H9 (cell line): ENCODE measurements at places on chromosomes 6 and 20.
A peak's percentile ranks its signal among the peaks of the same experiment; 100 is the strongest.

GRCh38 chr6:24752917-24753492, 21.7 kb upstream of the GMNN start:
- no peak for DNase-seq
- no peak overlapping the region for H3K27ac ChIP-seq
- H3K27me3 ChIP-seq, result no peaks in the 10 kb centered on the region
- 0 out of 2 replicates have a peak, but pooled peaks cover 1% of the 10 kb centered on the region for H3K36me3 ChIP-seq
- no peak overlapping the region for H3K4me3 ChIP-seq

GRCh38 chr6:149863698-149864577, at the start of gene LRP11:
Gene LRP11, minus strand, starts transcription at chr6:149864359. Its CDS starts 339 bp downstream, at chr6:149864020.
- H3K27ac ChIP-seq, result no peak within 1 kb of the TSS
- peak; percentile 95 for DNase-seq
- no peaks in the 10 kb centered on the region; the same call in 2 of the 3 replicates for H3K36me3 ChIP-seq
- no peaks in the 10 kb centered on the region for H3K27me3 ChIP-seq
- H3K4me1 ChIP-seq, result peaks cover 2% of the 10 kb centered on the region; the same call in 1 of the 2 replicates
- H3K4me3 ChIP-seq, result peak within 1 kb of the TSS; percentile 86

- peaks cover 5% of the 10 kb centered on the region; the same call in 1 of the 2 replicates for H3K4me1 ChIP-seq
- no peak for DNase-seq
- H3K36me3 ChIP-seq, result no peaks in the 10 kb centered on the region; the same call in 1 of the 2 replicates
- H3K27ac ChIP-seq, result no peak overlapping the region
Measured at GRCh38 chr6:110512991-110513390, 36.6 kb upstream of the SLC22A16 start.

- no peaks in the 10 kb centered on the region for H3K4me1 ChIP-seq
- H3K36me3 ChIP-seq, result no peaks in the 10 kb centered on the region
- no peak overlapping the region for H3K27ac ChIP-seq
Measured at GRCh38 chr6:39388606-39389483, 66.3 kb upstream of the KCNK16 start.

DNA sequence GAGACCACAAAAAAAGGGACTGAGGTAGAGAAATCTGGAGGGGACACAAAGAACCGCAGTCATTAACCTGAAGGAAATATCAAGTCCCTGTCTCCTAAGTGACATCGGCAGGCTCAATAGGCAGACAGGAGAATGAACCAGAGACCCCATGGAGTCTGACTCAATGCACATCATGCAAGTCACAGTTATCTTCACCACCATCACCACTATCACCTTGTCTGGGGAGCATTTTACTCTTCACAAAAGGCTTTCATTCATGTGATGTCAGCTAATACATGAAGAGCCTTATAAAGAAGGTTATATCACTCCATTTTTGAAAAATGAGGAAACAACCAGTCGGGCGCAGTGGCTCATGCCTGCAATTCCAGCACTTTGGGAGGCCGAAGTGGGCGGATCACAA, 4.4 kb downstream of the TAP1 start:
- H3K4me1 ChIP-seq, result peaks cover 2% of the 10 kb centered on the region; the same call in 1 of the 2 replicates
- no peak for DNase-seq
- H3K27ac ChIP-seq, result no peak overlapping the region
- peaks cover 4% of the 10 kb centered on the region; the same call in 1 of the 3 replicates for H3K36me3 ChIP-seq
- no peak overlapping the region for H3K4me3 ChIP-seq
- no peaks in the 10 kb centered on the region; the same call in 1 of the 2 replicates for H3K27me3 ChIP-seq

DNA sequence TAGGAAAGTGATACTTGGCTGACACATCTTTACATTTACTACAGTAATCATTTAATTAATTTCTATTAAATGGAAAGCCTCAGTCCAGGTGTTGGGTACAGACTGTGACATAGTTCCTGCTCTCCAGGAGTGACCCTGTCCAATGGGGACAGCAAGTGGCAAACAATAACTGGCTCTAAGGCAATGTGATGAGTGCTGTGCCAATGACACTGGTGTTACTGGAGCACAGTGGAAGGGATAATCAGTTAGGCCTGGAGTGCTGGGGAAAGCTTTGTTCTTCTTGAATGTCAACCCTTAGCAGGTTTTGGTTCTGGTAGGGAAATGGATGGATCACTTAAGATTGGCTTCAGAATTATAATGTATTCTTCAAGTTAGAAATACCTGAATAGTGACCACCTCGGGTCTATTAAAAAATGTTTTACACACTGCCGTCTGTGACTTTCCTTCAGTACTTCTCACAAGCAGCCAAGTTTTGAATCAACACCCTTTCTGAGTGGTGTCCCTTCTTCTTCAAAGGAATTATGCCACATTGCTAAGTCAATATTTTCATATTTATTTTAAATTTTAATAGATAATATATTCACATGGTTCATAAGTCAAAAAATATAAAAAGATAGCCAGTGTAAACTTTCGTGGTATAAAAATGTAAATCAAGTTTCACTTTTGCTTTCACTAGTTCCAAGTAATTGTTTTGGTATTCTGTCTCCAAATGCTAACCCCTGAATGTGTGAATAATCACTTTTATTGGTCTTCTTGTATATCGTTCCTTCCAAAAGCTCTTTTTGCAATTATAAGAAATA, 9.6 kb downstream of the CMTR1 start:
- no peak overlapping the region for H3K4me3 ChIP-seq
- H3K4me1 ChIP-seq, result no peaks in the 10 kb centered on the region
- no peak for DNase-seq
- H3K27me3 ChIP-seq, result no peaks in the 10 kb centered on the region
- H3K27ac ChIP-seq, result no peak overlapping the region
- peaks cover 38% of the 10 kb centered on the region for H3K36me3 ChIP-seq

- no peaks in the 10 kb centered on the region; the same call in 2 of the 3 replicates for H3K36me3 ChIP-seq
- H3K4me1 ChIP-seq, result peaks cover 10% of the 10 kb centered on the region
- H3K27ac ChIP-seq, result no peak overlapping the region
- DNase-seq, result no peak
Measured at GRCh38 chr6:108635505-108636226, 74.9 kb downstream of the FOXO3 start.

GRCh38 chr6:167551628-167552257, 226.9 kb downstream of the TTLL2 start:
- H3K36me3 ChIP-seq, result no peaks in the 10 kb centered on the region
- H3K4me3 ChIP-seq, result no peak overlapping the region
- no peaks in the 10 kb centered on the region for H3K4me1 ChIP-seq
- DNase-seq, result no peak

DNA sequence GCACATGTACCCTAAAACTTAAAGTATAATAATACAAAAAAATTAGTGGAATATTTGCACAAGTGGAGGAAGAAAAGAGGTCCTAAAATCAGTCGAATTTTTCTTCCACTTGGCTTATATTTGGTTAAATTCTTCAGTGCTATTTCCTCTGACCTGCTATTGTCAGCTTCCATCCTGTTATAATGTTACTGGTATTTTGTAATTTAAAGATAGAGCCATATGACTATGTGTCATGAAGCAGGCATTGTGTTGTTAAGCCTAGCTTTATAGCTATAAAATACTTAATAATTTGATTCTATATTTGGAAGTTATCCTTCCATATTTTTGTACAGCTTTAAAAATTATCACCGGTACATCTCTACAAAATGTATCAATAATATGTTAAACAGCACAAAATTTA, 455.9 kb upstream of the MARCKS start:
- no peak overlapping the region for H3K27ac ChIP-seq
- H3K4me1 ChIP-seq, result no peaks in the 10 kb centered on the region
- H3K36me3 ChIP-seq, result no peaks in the 10 kb centered on the region
- H3K4me3 ChIP-seq, result no peak overlapping the region
- DNase-seq, result no peak

DNA sequence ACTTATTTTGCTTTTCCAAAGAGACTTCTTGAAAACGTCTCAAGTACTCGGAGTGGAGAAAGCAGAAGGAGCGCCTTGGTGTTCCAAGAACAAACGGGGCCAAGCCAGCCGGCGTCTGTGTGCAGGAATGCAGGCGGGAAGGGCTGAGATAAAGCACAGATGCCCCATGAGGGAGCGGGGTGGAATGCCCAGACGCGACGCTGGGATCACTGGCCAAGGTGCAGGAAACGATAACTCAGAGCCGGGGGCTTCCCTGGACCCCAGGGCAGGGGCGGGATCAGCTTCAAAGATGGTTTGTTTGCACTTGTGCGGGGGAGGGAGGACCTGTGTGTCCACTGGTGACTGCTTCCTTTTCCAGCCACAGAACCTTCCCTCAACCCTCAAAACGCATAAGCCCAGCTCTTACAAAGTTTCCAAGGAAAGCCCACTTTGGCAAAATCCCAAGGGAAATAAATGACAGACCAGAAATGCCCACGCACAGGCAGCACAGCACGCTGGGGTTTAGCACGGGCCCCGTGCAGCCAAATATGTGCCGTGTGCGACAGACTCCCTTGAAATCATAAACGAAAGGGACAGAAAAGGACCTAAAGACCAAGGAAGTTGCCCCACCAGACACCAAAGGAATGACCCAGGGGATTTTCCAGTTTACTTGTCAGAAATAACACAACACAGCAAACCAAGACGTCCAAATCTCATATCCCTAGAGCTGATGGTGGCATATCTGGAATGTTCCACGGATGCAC, 113.9 kb downstream of the NFATC2 start:
- no peaks in the 10 kb centered on the region for H3K36me3 ChIP-seq
- no peak for DNase-seq
- no peaks in the 10 kb centered on the region for H3K27me3 ChIP-seq
- no peak overlapping the region for H3K4me3 ChIP-seq
- no peak overlapping the region for H3K27ac ChIP-seq

- no peaks in the 10 kb centered on the region for H3K27me3 ChIP-seq
- peak overlapping the region; percentile 92 for H3K27ac ChIP-seq
- H3K4me1 ChIP-seq, result peaks cover 12% of the 10 kb centered on the region
Measured at GRCh38 chr20:58670102-58670501, 19.0 kb downstream of the STX16 start.

DNA sequence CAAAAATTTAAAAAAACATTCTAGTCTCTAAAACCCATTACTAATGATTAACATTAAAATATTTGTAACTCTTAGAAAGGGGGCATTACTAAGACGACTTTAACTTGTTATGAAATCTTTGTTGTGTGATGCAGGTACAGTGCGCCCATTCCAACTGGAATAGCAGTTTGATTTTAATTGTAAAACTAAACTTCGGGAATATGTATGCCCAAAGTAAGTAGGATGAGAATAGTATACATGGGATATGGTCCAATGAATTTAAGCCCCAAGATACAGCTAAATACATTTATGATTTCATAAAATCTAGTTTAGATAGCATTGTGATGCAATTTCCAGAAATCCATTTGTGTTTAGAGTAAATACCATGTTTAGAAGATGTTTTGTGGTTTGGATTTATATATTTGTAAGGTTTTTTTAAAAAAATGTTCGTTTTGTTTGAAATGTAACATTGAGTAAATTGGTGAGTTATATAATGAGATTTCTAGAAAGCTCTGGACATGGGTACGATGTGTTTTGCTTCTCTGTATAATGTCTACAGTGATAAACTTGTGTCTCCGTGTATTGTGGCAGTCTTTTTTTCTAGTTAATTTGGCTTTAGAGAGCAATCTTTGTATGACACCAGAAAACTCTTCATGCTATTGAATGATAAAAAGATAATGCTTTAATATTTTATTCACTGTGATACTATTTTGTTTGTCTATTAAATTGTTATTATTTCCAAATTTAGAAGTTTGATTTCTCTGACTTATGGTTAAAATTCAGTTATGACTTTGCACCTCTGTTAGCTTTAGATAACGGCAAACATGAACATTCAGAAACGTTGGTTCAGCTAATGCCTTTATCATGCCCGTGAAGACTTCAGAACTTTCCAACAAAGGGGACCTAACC, 54.8 kb downstream of the RNF182 start:
- peaks cover 4% of the 10 kb centered on the region; the same call in 2 of the 3 replicates for H3K36me3 ChIP-seq
- H3K27me3 ChIP-seq, result no peaks in the 10 kb centered on the region
- DNase-seq, result no peak
- no peak overlapping the region for H3K4me3 ChIP-seq
- H3K4me1 ChIP-seq, result no peaks in the 10 kb centered on the region; the same call in 1 of the 2 replicates

DNA sequence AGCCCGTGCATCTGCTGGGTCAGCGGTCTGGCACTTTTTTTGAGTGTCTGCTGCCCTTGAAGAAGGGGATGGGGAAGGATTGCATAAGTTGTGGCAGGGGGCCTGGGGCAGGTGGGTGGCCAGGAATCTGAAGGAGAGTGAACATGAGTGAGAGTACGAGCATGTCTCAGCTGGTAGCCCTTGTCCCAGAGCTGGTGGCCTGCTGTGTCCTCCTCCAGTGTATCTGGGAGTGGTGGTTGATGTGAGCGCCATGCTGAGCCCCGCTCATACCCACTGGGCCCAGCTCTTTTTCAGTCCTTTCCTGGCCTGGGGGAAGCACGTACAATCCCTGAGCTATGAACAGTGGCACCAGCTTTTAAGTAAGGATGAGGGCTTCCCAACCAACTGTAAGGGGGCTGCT, 136.2 kb upstream of the AGPAT4 start:
- peak overlapping the region; percentile 24; the same call in 1 of the 3 replicates for H3K4me3 ChIP-seq
- no peak overlapping the region for H3K27ac ChIP-seq
- DNase-seq, result no peak
- H3K36me3 ChIP-seq, result no peaks in the 10 kb centered on the region

- H3K27me3 ChIP-seq, result no peaks in the 10 kb centered on the region
- no peaks in the 10 kb centered on the region for H3K4me1 ChIP-seq
- H3K27ac ChIP-seq, result no peak overlapping the region
- H3K4me3 ChIP-seq, result no peak overlapping the region
- no peaks in the 10 kb centered on the region for H3K36me3 ChIP-seq
- no peak for DNase-seq
Measured at GRCh38 chr20:53074811-53075314, 102.7 kb downstream of the TSHZ2 start.

DNA sequence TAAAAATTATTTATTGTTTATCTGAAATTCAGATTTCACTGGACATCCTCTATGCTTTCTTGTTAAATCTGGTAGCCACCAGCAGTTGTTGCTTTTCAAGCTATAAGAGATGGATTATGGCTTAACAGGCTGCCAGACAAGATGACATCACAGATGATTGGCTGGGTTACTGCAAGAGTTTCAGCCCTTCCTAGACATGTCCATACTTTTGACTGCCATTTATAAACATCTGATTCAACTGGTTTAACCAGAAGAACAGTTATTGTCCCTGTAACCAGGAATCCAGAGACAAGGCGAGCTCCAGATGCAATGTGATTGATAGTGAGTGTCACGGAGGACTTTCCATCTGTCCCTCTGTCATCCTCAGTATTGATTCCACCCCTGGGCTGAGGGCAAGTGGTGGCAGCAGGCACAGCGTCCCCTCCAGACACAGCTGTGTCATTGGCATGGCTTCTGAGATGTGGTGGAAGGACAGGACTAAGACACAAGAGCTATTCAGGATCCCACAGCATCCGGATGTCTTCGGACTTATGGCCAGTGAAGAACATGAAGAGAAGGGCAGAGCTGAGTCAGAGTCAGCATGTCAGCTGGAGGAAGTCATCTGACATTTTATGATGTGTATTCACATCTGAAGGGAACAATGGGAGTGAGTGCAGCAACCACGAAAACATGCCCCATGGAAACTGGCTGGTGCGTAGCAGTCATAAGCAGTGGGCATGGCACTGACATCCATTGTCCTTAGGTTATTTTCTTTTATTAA, 284.5 kb upstream of the CDYL start:
- H3K27me3 ChIP-seq, result no peaks in the 10 kb centered on the region
- 0 out of 2 replicates have a peak, but pooled peaks cover 3% of the 10 kb centered on the region for H3K4me1 ChIP-seq
- no peak overlapping the region for H3K4me3 ChIP-seq

GRCh38 chr6:41037107-41037900, 1.7 kb downstream of the UNC5CL start:
- H3K4me1 ChIP-seq, result no peaks in the 10 kb centered on the region
- no peak overlapping the region for H3K4me3 ChIP-seq
- no peaks in the 10 kb centered on the region for H3K36me3 ChIP-seq
- DNase-seq, result no peak

- no peak overlapping the region for H3K27ac ChIP-seq
Measured at GRCh38 chr20:14335052-14335451, 2.4 kb downstream of the FLRT3 start.

GRCh38 chr6:46867411-46867810, 54.3 kb downstream of the ADGRF5 start:
- no peak overlapping the region for H3K27ac ChIP-seq
- no peaks in the 10 kb centered on the region for H3K27me3 ChIP-seq
- H3K4me3 ChIP-seq, result no peak overlapping the region
- 0 out of 2 replicates have a peak, but pooled peaks cover 2% of the 10 kb centered on the region for H3K4me1 ChIP-seq
- H3K36me3 ChIP-seq, result no peaks in the 10 kb centered on the region
